ENCODE measurements at places on chromosomes 12 and 14.

- DNase-seq = peak; percentile 52
Measured at GRCh38 chr12:109716092-109716479, 2.5 kb downstream of the FAM222A start.

- DNase-seq = no peak
Measured at GRCh38 chr12:68375756-68376695, 43.9 kb upstream of the MDM1 start.

- no peak for DNase-seq
Measured at GRCh38 chr14:102408724-102409123, 46.0 kb downstream of the TECPR2 start.

DNA sequence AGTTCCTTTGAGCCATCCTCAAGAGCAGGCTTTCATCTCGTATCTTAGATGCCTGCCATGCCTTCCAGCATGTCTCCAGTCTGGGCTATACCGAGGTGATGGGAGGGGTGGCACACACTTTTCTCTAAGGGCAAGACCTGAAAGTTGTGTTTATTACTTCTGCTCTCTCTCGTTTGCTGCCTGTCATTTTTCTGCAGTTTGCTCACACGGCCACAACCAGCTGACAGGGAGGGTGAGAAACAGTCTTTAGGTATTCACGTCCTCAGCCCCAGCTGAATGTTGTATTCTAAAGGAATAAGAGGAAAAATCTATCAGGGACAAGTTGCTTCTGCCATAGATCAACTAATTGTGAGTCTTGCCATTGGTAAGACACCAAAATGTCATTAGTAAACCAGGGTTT lies 88.0 kb downstream of the TMTC2 start:
- no peak for DNase-seq

GRCh38 chr14:47675466-47676314 lies at the start of gene MDGA2:
TSS of gene MDGA2 (minus strand) at chr14:47675605.
- DNase-seq = peak; percentile 40

GRCh38 chr14:99609245-99610170 lies 5.5 kb upstream of the CCDC85C start:
- no peak for DNase-seq

- no peak for DNase-seq
Measured at GRCh38 chr12:104220931-104221330, 5.4 kb downstream of the TXNRD1 start.

- no peak for DNase-seq
Measured at GRCh38 chr14:21894003-21894897, 220.6 kb upstream of the OR4E1 start.

GRCh38 chr12:117890644-117891043 lies 78.1 kb downstream of the KSR2 start:
- DNase-seq = no peak

- DNase-seq = no peak
Measured at GRCh38 chr14:55389330-55389729, 22.3 kb downstream of the ATG14 start.

DNA sequence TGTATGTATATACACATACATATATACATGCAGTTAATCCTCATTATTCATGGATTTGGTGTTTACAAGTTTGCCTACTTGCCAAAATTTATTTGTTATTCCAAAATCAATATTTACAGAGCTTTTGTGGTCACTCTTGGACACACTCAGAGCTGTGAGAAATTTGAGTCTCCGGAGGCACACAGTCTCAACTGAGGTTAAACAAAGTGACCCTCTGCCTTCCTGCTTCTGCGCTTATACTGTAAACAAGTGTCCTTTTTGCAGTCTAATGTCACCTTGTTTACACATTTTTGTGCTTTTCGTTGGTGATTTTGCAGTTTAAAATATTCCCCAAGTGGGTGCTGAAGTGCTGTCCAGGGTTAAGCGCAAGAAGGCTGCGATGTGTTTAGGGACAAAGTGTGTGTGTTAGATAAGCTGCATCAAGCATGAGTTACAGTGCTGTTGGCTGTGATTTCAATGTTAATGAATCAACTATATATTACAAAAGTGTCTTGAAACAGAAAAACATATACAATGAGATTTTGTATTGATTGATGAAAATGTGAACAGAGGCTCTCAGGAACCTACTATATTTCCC lies 13.1 kb upstream of the LTA4H start:
- DNase-seq = no peak

- DNase-seq = no peak
Measured at GRCh38 chr12:69022674-69023073, 89.7 kb upstream of the CPM start.

- DNase-seq = no peak
Measured at GRCh38 chr12:50387972-50388478, 8.4 kb downstream of the FAM186A start.

DNA sequence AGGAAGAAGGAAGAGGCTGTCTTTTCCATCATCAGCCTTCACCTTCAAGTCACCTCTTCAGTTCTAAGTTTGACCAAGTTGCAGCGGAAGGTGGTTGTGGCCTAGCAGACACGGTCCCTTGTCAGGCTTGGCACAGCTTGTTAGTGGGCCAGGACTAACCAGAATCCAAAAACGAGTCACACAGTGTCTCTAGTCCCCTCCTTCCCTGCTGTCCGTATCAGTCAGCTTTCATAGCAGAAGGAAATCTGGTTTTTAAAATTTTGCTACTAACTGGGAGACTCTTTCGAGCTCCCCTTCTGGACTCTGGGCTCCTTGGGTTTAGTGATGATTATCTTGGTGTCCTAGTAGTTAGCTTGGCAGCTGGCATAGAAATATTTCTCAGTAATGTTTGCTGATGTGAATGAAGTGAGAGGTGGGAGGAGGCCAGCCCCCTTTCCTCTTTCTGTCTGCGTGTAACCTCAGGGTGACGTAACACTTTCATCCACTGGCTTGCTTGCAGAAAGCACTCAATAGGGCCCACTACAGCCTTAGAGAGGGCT lies 3.8 kb downstream of the ETV6 start:
- DNase-seq = no peak

DNA sequence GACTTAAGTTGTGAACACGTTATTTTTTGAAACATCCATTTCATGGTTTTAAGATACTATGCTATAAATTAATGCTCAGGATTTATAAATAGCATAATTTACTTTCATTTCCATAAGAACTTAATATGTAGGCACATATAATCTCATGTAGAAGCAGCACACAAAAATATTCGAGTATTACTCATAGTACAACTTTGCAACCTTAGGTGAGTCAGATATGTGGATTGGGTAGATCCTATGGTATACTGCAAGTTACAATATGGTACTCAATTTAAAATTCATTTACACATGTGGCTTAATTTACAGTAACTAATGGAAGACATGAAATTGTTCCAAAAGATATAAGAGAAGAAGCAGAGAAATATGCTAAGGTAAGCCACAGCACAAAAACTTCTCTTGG lies 26.0 kb downstream of the PSMA3 start:
- no peak for DNase-seq

DNA sequence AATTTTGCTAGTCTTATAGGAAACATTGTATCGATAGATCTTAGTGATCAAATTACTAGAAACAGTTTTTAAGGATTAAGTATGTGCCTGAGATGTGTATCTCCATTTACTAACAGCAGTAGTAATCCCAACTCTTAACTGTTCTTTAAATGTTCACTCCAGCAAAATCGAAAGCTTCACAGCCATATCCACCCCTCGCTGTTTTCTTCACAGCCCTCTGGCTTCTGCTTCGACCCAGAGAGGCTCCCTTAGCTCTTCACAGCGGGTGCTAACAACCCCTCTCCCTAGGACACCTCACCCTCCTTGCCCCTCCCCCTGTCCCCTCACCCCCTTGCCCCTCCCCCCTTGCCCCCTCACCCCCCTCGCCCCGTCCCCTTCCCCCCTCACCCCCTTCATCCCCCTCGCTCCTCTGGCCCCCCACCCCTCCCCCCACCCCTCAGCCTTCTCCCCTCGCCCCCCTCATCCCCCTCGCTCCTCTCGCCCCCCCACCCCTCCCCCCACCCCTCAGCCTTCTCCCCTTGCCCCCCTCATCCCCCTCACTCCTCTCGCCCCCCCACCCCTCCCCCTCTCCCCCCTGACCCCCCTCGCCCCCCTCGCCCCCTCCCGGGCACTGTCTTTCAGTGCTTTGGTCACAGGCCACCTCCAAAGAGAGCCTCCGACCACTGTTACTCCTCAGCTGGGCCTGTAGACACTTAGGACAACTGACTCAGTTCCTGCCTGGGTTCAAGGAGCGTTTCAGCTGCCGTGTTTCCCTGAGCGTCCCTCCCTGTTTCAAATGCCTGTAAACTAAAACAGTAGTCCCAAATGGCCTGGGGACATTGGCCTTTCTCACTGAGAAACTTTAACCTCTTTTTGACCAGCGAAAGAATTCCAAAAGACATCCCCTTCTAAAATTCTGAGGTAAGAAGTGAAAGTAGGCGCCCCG lies 46.0 kb upstream of the DYNC1H1 start:
- DNase-seq = no peak

- DNase-seq = no peak
Measured at GRCh38 chr12:90013409-90013808, 304.8 kb upstream of the ATP2B1 start.

- DNase-seq = no peak
Measured at GRCh38 chr14:91397965-91398591, 19.5 kb downstream of the CCDC88C start.
